ENCODE measurements at places on chromosomes 2 and 18.

- no peak for DNase-seq
Observed at GRCh38 chr2:229419158-229419557, 148.1 kb upstream of the PID1 start.

GRCh38 chr2:47307066-47307465 lies 95.9 kb upstream of the MSH2 start:
- no peak for DNase-seq

DNA sequence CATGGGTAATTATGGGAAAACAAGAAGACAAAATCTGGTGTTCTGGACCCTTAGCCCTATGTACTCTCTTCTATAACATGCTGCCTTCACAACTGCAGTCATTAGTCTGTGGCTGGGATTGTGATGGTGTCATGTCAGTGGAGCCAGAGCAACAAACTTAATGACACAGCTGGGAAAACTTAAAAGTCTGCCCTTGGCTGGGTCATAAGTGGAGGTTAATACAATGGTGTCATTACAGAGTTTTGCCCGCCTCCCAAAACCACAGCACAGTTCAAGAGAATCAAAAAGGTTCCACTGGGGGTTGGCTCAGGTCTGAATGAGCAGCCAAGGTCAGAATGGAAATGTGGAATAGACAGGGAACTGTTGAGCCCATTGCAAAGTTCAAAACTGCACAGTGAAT lies 455.7 kb upstream of the PIK3C3 start:
- no peak for DNase-seq

DNA sequence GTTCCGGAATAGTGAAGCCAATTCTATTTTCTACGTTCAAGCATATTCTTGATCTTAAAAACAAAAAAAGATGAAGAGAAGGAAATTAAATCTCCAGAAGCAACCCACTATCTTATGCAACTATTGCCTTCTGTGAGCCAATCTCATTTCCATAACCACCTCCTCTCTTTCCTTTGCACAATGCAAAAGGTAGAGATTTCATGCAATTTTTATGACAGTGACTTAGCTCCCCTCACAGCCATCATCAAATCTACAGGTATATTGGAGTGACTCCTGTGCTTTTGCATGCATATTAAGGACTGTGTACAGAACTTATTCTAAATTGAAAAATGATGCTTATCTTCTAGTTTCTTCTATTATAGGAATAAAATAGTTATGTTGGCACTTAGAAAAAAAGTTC lies 191.8 kb downstream of the DCC start:
- DNase-seq, result no peak

DNA sequence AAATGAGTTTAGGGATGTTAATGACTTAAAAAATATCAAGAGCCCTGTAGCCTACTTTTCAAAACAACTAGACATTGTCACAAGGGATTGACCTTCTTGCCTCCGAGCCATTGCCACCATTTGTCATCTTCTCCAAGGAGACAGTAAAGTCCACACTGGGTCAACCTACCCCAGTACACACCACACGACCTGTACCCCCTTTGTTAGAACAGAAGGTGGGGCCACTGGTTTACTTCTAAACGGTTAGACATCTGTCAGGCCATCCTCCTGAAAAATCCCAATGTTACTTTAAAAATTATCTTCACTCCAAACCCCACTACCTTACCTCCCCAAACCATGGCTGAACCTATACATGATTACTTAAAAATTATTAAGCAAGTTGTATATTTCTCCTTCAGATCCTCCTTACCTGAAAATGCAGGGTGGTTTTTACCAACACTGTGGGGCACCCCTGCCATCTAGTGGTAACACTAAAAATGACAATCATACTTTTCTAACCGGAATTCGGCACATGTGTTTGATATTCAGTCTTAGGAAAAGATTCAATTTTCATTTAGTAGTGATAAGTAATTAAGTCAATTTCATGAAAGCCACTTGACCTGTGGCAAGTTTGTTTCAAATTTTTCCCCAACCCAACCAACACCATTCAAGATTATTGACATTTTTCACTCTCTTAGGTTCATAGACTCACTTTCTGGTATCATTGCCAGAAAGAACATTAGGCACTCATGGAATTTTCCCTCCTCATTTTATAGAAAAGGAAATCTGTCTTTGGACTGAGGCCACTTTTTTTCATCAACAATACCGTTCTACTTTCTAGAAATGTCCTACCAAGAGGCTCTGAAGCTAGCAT lies 265.3 kb upstream of the PKDCC start:
- peak; percentile 33 for DNase-seq

Data from dermis microvascular lymphatic vessel endothelial cell (primary cell).